Ureter (tissue), 1 donor: ENCODE measurements at places on chromosomes 11 and 22. TPM values are rescaled to one million over a fixed set of nuclear protein-coding genes. Genes with fewer than 3 reads are reported as not detected.

DNA sequence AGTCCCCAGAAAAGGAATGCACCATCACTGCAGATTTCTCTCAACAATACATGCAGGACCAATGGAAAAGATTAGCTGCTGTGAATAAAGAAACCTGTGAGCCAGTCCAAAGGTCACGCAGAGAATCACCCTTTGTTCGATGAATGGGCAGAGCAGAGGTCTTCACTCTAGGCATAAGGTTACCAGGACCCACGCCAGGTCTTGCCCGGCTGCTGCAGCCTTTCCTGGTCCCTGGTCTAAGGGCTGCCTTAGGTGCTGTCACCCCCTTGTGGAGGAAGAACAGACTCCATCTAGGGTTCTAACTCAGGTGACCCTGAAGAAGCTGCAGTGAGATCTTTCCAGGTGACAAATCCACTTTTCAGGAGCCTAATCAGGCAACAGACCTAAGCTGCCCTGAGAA, 29.0 kb upstream of the NAP1L4 start:
- DNase-seq, result no peak

DNA sequence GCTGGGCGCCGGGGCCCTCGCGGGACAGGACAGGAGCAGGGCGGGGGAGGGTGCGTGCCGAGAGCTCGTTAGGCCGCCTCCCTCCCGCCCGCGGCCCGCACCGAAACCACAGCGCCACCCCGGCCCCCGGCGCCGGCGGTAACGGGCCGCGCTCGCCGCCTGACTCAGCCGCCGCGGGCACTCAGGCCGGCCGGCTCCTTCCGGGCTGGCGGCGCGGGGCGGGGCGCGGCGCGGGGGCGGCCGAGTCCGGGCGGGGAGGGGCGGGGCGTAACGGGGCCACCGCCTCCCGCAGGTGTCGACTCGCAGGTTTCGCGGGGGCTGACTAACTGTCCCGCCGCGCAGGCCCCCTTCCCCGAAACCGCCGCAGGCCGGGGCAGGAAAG, at the start of gene AP5B1:
TSS of gene AP5B1 (minus strand) at position 207 of the 382 bp plus-strand sequence. CDS start 385 bp downstream, outside the sequence.
- DNase-seq, result no peak

- DNase-seq, result no peak
These were observed 467 bp downstream of the EPS8L2 start for GRCh38 chr11:706439-706956.

Gene MYOD1
- not detected for total RNA-seq

GRCh38 chr11:75000975-75001354, 12.2 kb downstream of the NEU3 start:
- no peak for DNase-seq

Gene RIC3
- 60.8 TPM for total RNA-seq

DNA sequence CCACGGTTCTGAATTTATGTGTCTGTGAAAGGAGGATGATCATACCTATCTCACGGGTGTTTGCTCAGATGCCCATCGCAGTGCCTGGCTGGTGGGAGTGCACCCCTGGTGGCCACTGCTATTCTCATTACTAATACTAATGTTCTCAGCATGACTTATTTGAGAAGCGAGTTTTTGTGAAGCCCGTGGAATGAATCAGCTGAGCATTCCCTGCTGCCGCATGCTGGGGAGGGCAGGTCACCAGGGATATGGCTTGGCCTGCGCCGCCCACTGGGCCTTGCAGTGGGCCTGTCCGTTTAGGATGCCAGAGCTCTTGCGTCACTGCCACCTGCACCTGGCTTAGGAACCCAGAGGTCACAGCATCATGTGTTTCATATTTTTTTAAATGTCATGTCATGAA, 16.9 kb downstream of the CTTN start:
- no peak for DNase-seq

DNA sequence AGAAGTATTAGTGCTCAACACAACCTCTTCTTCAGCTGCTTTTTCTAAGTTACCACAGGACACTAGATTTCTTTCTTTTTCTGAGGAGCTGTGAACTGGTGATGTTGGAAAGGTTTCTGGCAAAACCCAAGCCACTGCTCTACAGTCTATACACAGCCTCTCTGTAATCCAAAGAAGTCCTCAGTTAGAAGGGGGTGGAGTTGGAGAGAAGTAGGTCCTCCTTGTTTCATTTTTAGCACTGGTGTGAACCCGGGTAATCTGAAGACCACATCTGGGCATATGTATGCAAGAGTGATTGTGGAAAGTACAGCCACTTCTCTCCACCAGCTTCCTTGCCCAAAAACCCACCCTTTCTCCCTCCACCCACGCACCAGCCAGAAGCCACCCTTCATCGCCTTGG, 1168.1 kb downstream of the LRRC4C start:
- DNase-seq, result no peak

GRCh38 chr11:73326929-73327811, 19.1 kb downstream of the ARHGEF17 start:
- no peak for DNase-seq

- peak; percentile 32 for DNase-seq
These were observed 55.1 kb downstream of the IRAG1 start for GRCh38 chr11:10638316-10638925.

DNA sequence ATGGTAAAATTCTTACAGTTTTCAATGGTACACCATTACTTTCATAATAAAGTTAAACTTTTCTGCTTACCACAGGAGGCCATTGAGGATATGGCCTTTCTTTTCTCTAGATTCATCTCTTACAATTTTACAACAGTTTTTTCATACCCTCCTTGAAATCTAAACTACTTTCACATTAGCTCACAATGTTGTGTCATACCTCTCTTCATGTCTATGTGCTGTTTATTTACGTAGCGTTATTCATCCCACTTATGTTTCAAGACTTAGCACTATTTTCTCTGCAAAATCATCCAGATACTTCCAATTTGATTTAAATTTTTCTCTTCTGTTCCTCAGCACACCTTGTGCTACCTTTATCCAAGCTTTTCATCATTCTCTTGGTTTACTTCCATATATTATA, 123.3 kb downstream of the METTL15 start:
- DNase-seq, result no peak

GRCh38 chr22:24954114-24954463, 1.6 kb downstream of the KIAA1671 start:
- DNase-seq, result no peak

DNA sequence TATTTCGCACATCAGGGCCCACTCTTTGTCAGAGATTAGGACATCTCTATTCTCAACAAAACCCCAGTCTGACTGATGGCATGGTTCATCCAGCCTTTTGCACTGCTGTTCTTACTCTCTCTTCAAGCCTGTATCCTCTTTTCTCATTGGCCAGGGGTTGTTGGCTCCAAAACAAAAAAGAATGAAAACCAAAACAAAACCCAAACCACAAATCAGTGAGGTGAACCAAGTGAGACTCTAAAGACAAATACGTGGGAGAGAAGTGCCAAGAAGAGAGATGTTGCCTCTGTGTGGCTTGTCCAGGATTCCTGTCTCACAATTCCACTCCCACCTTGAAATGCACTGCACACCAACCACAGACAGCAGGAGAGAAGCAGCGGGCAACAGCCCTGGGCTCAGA, 278.9 kb upstream of the NARS2 start:
- DNase-seq, result no peak

Gene APOBEC3B
- 1.5 TPM for total RNA-seq

GRCh38 chr11:106477776-106478175, 400.3 kb downstream of the AASDHPPT start:
- DNase-seq, result no peak

DNA sequence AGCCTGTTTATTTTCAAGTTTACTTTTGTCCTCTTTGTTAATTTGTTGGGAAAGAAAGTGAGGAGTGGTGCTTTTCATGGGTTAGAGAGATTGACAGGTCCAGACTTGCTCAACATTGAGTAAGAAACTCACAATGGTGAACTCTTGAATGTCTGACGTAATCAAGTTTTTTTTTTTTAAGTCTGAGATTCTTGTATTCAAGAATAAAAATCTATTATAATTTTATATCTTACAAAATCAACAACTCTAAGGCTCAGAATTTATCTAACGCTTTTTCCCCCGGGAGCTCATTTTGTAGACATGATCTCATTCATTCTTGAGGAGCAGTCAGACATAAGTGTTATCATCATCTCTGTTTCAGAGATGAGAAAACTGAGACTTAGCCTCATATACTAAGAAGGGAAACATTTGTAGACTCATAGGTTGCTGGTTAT, 39.1 kb upstream of the SPTBN2 start:
- no peak for DNase-seq

- no peak for DNase-seq
These were observed 2.0 kb downstream of the OR52W1 start for GRCh38 chr11:6200975-6201374.

Gene UPK3A
- total RNA-seq, result 233 TPM

Gene ANO5
- total RNA-seq, result 5.2 TPM
